ENCODE measurements at places on chromosomes 12 and 14.
A peak's percentile ranks its signal among the peaks of the same experiment; 100 is the strongest.

DNA sequence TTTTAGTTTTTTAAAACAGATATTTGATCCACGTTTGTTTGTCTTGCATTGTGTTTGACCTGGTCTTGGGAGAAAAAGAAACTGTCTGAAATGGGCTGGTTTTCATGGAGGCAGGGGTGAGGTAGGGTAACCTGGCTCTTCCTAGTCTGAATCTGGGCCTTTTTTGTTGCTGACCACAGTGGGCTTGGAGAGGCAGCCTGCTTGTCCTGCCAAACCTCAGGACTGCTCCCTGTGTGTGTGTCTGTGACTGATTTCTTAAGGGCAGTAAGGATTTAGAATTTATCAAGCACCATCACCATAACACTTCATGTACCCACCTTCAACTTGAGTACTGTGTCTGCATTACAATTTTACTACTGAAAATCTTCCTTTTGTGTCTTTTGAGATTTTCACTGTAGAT lies 28.5 kb downstream of the DAAM1 start:
- no peak for DNase-seq

- DNase-seq = no peak
Observed at GRCh38 chr12:117034249-117034648, 65.0 kb downstream of the TESC start.

DNA sequence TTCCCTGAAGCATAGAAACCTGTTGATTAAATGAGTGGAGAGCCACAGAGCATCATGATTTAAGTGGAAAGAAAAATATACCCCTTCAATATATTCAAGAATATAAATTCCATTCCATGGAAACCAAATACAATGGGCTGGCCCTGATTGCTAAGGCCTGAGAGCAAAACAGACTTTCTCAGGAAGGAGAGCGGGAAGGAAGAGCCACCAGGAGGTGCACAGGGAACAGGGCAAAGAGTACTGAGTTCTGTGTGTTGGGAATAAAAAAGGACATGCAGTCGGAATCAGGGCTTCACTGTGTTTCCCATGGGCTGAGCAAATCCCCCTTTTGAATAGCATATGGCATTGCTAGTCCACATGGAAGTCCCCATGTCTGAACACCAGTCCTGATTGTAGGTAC lies 69.7 kb upstream of the PLEKHG3 start:
- DNase-seq = no peak

DNA sequence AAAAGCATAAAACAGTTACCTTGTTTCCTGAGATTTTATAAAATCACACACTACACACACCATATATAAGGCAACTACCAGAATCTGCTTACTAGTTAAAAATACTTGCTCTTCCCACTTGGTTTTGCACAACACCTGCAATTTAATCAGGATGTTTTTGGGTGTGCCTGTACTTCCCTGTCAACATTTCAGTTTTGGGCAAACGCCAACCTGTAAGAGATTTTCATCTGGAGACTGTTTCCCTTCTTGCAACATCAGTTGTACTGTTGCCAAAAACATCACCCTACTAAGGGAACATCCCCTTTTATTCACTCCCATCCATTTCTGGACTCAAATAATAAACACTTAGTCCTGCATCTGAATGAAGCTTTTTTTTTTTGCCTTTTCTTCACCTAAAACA lies 172.3 kb downstream of the DUSP6 start:
- DNase-seq = no peak

DNA sequence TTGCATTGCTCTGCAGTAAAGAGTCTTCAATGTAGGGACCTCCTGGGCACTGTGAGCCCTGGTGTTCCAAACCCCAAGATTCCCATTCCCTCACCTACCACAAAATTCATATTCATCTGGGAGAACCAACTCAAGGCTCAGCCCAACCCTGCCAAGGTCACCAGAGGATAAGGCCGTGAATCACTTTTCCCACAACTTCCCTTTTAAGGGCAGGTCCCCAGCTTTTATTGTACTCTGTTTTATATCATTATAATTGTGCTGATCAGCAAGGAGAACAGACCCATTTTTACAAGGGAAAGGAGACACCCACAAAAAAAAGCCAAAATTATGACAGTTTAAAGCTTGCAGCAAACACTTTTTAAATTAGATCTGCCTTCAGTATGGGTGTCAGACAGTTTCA lies 363.0 kb upstream of the FKBP4 start:
- DNase-seq = no peak

- peak; percentile 69 for DNase-seq
Observed at GRCh38 chr14:100317912-100318808, 5.0 kb upstream of the SLC25A47 start.

All from stimulated activated CD4-positive, alpha-beta T cell treated with anti-CD3 and anti-CD28 coated beads, Interleukin-15, amount 100 ng/mL, for 48 hours (primary cell).